HuH-7 (cell line): ENCODE measurements at places on chromosomes 2 and 18.

GRCh38 chr2:187966924-187967323 lies 324.8 kb upstream of the GULP1 start:
- DNase-seq: no peak

DNA sequence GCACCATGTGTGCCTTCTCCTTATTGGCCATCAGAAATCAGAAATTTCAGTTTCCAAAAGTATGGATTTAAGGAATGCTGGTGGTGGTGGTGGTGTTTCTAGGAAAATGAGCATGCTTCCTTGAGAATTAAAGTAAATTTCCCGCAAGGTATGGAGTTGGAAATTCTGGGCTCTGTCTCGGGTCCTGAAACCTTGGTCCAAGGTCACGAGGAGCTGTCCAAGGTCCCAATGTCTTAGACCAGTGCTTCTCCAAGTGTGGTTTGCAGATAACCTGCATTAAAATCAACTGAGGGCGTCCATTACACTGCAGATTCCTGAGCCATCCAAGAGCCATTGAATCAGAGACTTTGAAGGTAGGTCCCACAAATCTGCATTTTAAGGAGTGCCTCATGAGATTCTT lies 210.9 kb upstream of the PKDCC start:
- DNase-seq: no peak

DNA sequence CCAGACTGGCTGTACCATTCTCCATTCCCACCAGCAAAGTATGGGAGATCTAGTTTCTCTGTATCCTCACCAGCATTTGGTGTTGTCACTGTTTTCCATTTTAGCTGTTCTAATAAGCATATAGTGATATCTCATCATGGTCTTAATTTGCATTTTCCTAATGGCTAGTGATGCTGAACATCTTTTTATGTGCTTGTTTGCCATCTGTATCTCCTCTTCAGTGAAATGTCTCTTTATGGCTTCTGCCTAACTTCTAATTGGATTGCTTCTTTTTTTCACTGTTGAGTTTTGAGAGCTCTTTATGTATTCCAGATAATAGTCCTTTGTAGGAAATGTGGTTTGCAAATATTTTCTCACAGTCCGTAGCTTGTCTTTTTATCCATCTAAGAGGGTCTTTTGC lies 18.9 kb upstream of the BIN1 start:
- no peak for DNase-seq

- DNase-seq: no peak
Observed at GRCh38 chr18:48171490-48172188, 237.5 kb downstream of the ZBTB7C start.

DNA sequence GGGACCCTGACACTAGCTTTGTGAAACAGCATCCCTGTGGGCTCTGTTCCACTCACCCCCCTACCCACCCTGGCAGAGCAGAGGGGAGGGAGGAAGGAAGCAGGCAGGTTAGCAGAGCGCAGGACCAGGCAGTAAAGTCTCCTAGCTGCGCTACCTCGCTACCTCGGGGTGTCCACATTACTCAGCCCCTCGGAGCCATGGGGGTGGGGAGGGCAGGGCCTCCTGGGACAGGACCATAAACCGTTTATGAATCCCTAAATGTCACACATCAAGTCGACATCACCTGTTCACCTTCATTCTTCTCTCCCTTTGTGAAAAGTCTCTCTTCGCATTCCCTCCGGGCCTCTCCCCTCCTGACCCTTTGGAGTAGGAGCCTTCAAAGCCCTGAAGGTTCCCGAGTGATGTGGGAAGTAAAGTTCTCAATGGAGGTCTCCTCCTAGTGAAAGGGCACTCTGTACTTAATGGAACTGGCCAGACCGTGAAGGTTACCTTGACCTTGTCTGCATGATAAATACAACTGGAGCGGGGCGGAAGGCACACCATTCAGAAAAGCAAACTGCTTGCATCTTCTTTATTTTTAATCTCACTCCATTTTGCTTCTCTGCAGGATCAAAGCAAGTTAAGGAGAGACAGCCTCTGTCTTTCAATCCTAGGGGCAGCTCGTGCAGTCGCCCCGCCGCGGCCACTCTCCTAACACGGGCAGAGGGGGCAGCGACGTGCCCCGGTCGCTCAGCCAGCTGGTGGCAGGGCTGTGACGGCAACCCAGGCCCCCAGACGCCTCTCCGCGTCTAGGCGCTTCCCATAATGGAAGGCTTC lies 23.7 kb upstream of the SMAD7 start:
- no peak for DNase-seq

GRCh38 chr2:234038076-234038802 lies 12.3 kb upstream of the SPP2 start:
- no peak for DNase-seq

- DNase-seq: no peak
Observed at GRCh38 chr18:50578651-50579050, 18.8 kb downstream of the MAPK4 start.

DNA sequence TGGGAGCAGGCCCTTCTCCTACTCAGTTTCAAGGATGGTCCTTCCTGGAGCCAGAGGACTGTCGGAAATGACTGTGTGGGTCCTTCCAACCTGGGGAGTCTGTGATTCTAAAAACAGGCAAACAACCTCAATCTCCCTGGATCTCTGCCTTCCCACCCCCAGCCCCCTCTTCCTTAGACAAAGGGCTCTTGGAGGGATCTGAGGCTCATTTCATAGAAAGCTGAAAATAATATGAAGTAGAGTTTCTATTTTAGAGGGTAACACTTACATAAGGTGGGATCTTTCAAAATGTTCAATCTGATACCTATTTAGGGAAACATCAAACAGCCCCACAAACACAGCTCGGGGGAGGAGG lies 69.4 kb downstream of the RHOB start:
- no peak for DNase-seq

DNA sequence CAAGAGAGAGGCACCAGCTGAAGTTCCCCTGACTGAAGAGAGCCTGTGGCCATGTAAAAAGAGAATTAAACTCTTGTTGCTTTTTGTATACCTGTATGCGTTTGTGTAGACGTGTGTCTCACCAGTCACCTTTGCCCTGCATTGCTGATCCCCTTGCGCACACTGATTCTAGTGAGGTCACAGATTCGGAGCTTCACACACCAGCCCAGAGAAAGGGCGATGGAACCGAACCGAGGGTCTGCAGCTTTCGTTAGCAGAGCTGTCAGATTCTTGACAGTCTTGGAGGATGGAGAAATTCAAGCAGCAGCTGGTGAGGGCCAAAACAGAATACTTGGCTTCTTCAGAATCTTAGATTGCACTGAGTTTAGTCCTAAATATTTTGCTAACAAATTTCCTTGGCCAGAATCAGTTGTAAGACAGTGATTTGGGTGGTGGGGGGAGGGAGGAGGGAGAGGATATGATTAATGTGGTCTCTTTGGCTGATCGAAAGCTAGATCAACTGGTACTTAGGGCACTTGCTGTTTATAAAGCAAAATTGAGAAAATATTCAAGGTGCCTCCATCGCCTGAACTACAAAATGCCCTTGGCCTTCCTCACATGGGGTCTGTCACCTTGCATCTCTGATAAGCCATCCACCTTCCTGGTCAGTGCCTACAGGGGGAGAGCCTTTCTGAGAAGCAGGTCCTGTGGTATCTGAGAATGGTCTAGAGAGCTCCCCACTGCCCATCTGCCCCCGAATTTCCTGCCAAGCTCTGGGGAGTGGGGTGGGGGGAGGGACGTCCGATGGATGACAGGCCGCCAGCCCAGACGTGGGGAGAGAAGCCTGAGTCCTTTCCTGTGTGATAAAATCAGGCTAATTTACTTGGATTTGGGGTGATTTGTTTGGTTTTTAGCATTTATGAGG lies 123.5 kb downstream of the CABLES1 start:
- no peak for DNase-seq

- DNase-seq: no peak
Observed at GRCh38 chr2:219573166-219573565, 1.1 kb downstream of the INHA start.

- no peak for DNase-seq
Observed at GRCh38 chr2:26883956-26884355, 36.0 kb downstream of the DPYSL5 start.

GRCh38 chr2:212863185-212863588 lies 288.2 kb downstream of the IKZF2 start:
- peak; percentile 8 for DNase-seq

DNA sequence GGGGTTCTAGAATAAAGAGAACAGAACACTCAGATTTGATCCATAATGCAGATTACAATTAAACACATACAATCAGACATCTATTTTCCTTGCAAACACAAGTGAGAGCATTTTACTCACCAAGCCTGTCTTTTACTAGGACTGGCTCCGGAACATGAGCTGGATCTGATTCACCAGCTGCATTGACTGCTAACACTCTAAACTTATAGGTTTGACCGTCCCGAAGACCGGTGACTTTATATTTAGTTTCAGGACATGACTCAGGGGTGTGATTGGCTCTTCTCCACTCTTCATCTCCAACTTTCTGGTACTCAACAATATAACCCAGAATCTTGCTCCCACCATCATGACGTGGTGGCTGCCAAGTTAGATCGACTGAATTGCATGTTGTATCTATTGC lies 112.4 kb downstream of the PLEKHA3 start:
- no peak for DNase-seq

DNA sequence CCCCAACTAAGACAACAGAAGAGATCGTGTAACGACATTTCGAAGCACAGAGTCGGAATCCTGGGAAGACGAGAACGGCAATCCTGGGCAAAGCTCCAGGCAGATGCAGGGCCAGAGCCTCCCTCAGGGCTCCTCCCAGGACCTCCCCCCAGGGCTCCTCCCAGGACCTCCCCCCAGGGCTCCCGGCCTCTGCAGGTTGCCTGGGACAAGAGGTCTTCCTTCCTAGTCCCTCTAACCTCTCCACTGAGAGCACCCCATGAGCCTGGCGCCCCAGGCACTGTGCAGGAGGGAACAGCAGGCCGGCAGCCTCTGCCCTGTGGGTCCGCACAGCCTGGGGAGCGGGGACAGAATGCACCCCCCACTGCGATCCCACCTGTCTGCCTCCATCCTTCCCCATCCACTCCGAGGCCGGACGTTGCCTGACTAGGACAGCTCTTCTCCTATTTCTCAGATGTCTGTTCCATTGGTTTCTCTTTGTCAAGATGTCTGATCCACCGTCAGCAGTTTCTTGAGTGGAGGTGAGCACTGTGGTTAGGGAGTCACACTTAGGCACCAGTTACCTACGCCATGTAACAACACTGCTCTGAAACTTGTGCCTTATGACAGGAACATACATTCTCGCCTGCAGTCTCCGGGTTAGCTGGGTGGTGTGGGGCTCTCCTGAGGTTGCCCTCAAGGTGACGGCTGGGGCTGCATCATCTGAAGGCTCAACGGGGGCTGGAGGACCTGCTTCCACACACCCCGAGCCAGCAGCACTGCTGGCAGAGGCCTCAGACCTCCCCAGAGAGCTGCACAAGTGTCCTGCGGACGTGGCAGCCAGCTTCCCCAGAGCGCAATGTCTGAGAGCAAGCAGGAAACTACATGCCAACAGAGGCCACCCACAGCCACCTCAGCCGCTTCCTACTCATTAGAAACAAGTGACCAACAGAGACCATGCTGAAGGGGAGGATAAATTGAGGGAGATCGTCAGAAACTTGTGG lies 28.9 kb downstream of the ADI1 start:
- DNase-seq: no peak

DNA sequence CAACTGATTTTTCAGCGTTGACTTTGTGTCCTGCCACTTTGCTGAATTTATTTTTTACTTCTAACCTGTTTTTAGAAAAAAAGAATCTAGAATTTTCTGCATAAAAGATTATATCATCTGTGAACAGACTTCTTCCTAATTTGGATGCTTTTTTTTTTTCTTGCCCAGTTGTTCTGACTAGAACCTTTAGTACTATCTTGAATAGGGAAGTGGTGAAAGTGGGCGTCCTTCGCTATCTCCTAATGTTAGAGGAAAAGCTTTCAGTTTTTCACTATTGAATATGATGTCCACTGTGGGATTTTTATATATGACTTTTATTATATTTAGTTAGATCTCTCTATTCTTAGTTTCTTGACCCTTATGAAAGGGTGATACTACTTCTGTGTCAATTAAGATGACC lies 25.7 kb upstream of the KCNJ13 start:
- DNase-seq: no peak

DNA sequence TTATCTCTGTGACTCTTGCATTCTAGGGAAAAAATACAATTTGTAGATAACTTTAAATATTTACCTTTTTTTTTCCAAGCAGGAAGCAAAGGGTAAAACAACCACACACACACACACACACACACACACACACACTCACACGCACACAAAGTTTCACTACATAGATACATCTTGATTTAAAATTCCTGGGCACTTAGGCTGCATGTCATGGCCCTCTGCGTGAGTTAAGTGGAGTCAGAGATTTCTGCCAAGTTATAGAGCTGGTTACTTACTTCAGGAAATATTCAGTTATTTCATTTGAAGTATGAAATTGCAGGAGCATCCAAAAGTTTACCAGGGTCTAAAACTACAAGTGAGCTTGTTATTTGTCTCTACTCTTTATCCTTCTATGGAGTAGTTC lies 612.0 kb downstream of the IRS1 start:
- no peak for DNase-seq

GRCh38 chr2:241509155-241509784 lies 886 bp upstream of the STK25 start:
- DNase-seq: no peak

GRCh38 chr2:239543702-239544101 lies 142.9 kb upstream of the HDAC4 start:
- no peak for DNase-seq

GRCh38 chr2:42261518-42262195 lies 92.5 kb downstream of the EML4 start:
- no peak for DNase-seq

DNA sequence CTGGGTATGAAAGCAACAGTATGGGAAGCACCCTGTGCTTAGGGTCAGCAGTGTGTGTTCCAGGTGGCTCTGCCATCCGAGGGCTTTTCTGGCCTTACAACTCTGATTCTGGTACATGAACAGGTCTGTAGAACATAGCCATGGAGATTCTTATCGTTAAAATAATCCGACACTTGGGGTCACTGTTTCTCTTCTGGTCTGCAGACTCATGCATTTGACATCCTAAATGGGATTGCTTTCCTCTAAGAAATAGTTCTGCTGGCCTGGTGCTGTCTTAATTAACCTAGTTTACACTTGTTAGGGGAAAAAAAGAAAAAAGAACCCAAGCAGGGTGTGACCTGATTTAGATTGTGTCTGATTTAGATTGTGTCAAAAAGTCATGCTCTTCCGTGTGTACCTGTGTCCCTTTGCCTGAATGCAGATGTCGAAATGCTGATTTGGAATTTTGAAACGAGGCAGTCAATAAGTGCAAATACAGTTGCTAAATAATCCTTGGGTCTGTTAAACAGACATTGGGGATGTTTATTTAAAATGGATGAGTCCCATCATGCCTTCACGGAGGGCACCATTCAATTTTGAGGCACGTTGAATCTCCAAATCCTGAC lies 59.6 kb downstream of the TRPM8 start:
- DNase-seq: peak; percentile 64

DNA sequence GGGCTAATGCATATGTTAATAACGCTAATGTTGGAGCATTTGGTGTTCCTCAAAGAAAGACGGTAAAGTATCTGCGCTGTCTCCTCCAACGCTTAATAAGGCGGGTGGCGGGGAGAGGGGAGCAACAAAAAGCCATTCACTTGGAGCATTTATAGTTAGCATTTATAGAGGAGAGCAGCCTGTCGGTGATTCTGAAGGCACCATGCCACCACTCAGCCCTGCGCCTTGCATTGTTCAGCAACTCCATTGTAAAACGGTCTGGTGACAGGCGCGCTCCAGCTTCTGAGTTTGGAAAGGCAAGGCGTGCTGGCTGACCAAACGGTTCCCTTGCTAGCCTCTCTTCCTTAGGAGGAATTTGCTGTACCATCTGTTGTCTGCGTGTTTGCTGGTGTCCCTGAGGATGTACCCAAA lies 83.9 kb downstream of the LYPD1 start:
- no peak for DNase-seq
